CD8-positive, alpha-beta T cell (primary cell): ENCODE measurements at places on chromosomes 2 and 18.

GRCh38 chr2:239544918-239545465 lies 144.2 kb upstream of the HDAC4 start:
- DNase-seq: peak; percentile 33

DNA sequence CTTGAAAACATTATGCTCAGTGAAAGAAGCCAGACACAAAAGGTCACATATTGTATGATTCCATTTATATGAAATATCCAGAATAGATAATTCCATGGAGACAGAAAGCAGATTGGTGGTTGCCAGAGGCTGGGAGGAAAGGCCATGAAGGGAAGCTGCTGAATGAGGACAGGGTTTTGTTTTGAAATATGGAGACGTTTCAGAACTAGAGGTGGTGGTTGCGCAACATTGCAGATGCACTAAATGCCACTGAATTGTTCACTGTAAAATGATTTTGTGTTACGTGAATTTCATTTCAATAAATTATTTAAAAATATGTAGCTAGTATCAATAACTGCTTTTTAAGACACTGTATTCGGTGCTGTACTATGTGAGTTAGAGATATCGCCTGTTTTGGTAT lies 101.7 kb upstream of the ZNF236 start:
- DNase-seq: no peak

DNA sequence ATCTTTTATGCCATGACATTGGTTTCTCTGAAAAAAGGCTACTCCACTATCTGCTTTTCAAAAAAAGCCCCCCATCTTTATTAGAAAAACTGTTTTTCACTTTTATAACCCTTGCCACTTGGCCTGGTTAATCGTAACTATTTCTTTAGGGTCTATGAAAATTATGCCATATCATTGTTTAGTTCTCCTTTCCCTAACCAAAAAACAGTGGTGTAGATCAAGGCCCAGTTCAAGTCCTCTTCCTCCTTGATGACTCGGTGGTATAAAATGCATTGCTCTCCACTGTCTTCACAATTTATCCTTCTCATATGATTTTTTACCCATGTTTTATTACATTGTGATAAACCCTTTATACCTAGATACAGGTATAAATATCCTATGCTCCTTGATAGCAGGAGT lies 205.5 kb downstream of the ZNF521 start:
- DNase-seq: no peak

GRCh38 chr2:101367508-101367907 lies 19.8 kb downstream of the CREG2 start:
- no peak for DNase-seq

DNA sequence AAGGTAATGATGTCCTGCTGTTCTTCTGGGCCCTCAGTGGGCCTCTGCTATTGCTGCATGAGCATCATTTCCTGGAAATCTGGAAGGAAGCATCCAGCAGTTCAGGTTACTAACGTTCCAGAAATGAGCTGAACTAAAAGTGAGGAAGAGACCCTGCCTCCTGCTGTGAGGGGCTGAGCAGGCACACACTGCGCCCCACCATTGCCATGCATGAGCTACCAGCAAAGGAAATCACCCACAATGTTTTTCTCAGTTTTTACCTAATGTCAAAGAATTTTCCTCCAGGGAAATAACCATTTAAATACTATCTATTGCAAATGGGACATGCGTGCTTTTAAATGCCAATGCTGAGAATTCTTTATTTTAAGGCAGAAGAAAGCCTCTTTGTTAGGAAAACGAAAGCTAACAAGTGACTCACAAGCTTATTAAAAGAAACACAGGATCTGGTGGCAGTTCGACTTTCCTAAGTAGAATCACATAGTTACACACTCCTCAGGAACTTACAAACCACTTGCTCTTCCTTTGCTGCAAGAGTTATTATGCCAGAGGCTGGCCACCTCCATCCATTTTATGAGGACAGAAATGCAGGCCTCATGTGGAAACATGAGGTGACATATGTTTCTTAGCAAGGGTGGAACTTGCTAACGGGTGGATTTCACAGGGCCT lies 152.6 kb upstream of the TTC39C start:
- DNase-seq: no peak

GRCh38 chr2:3600256-3600855 lies 5.4 kb downstream of the COLEC11 start:
- DNase-seq: peak; percentile 29

DNA sequence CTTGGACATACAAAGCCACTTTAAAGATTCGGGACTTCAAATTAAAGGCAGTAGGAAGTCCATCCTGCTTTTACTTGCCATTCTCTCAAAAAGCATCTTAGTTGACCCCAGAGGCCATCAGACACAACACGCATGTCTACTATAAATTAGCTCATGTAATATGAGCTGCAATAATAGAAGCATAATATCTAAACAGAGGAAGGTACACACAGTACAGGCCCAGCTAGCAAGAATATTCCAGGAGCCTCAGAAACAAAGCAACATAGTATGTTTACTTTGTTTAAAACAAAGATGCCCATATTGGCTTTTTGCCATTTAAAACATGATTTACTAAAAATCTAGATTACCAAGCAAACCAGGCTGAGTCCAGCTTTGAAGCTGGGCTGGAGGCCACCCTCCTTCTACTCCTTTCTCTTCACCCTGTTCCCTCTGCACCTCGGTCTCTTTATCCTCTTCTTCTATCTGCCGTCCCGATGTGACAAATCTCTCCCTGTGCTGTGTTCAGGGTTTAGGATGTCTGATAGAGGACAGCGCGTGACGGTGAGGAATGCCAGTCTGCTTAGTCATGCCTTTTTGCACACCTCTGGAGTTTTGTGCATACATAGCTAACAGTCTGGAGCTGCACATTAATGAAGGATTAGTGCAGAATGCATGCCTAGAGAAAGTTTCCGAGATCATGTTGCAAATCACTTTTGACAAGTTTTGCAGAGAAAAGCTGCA lies 28.2 kb downstream of the DTNA start:
- no peak for DNase-seq

- no peak for DNase-seq
Measured at GRCh38 chr2:64459575-64459974, 5.6 kb downstream of the LGALSL start.

DNA sequence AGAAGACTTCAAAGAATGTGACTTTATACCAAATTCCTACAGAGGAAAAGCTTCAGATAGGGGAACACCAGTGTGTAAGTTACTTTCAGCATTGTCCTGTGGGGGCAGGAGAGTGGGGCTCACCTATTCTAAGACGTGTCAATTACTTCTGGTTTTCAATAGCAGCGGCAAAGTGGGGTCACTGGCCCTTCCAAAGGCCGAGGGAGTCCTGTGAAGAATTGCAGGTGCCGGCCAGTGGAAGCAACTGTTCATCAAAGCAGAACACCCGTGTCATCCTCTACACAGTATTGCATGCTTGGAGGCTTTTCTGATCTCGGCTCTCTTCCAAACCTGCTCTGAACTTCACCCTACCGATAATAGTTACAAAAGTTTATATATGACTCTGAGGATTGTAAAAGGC lies 1176.5 kb upstream of the TMEFF2 start:
- DNase-seq: no peak

DNA sequence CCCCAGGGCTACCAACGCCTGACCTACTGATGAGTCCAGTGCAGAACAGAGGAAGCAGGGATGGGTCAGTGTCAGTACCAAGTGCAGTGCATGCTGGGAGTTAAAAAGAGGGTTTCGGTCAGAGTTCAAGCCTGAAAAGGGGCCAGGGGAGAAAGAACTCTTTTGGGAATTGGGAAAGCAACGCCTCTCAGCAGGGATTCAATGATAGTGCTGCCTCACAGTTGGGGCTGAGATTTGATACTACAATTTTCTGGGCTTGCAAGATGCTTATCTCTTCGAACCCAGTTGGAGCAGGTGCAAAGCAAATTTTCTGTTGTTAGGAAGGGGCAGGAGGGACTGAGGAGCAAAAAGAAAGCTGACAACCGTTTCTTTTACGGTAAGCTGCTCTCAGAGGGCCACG lies 82.6 kb downstream of the CERKL start:
- no peak for DNase-seq

GRCh38 chr18:48884771-48885170 lies 66.0 kb downstream of the SMAD7 start:
- no peak for DNase-seq

DNA sequence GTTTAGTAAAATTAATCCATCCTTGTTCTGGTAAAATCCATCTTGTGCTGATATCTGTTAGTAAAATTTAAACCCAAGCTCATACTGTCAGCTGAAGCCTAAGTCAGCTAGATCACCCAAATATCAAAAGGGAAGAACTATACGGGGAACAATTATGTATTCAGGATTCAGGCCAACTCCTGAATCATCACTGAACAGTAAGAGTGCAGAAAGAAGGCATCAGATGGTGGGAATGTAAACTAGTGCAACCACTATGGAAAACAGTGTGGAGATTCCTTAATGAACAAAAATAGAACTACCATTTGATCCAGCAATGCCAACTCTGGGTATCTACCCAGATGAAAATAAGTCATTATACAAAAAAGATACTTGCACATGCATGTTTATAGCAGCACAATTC lies 81.8 kb downstream of the RAPGEF4 start:
- no peak for DNase-seq

DNA sequence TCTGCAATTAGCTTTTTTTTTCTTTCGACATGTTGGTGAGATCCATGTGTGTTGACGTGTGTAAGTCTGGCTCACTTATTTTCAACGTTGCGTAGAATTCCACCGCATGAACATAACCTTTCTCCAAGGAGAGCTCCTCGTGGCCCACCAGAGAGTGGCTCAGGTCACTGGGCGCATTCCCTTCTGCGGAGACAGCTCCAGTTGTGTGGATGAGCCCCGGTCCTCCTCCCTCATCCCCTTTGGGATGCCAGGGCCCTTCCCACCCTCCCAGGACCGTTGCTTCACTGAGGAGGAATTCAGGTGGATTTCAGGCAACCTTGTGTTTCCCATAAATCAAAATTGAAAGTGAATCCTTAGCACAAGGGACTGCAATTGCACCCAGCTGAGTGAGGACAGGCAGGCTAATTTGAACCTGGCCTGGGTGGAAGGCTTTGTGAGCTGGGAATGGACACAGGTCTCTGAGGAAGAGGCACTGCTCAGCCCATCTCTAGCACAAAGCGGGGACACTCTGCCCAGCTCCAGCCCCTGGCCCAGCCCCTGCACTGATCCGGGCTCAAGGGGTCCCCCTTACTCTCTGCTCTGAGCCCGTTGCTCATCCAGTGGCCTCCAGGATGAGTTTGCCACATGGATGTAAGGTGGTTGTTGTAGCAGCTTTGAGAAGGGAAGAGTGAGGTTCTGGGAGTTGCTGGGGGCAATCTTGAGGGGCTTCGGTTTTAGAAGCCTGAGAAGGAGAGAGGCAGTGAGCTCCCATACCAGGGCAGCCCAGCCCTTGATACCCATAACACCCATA lies 57.8 kb upstream of the HAAO start:
- no peak for DNase-seq

DNA sequence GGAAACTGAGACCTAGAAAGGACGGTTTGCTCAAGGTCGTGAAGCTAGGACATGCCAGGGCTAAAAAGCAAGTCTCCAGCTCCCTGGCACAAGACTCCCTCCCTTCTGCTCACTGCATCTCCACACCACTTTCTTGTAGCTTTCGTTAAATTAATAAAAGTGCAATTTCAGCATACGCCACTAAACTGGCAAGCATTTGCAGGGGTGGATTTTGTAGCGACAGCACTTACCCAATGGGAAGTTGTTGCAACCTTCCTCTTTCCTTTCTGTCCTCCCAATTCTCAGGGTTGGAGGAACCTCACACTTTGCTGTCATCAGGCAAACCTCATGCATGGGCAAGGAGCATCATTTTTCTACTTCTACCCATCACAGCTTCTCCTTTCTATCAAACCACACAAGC lies 7.4 kb upstream of the RHOB start:
- DNase-seq: peak; percentile 29

GRCh38 chr18:22378672-22379282 lies 38.9 kb downstream of the CTAGE1 start:
- DNase-seq: peak; percentile 4

DNA sequence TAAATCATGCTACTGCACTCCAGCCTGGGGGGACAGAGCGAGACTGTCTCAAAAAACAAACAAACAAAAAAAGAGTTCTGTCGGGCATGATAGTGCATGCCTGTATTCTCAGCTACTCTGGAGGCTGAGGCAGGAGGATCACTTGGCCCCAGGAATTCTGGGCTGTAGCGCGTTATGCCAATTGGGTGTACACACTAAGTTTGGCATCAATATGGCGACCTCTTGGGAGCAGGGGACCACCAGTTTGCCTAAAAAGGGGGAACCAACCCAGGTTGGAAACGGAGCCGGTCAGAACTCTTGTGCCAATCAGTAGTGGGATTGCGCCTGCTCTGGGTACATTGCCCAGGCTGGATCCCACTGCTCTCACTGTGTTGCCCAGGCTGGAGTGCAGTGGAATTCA lies 49.7 kb downstream of the SDC1 start:
- DNase-seq: no peak

GRCh38 chr2:75007061-75007460 lies 48.6 kb downstream of the POLE4 start:
- no peak for DNase-seq

DNA sequence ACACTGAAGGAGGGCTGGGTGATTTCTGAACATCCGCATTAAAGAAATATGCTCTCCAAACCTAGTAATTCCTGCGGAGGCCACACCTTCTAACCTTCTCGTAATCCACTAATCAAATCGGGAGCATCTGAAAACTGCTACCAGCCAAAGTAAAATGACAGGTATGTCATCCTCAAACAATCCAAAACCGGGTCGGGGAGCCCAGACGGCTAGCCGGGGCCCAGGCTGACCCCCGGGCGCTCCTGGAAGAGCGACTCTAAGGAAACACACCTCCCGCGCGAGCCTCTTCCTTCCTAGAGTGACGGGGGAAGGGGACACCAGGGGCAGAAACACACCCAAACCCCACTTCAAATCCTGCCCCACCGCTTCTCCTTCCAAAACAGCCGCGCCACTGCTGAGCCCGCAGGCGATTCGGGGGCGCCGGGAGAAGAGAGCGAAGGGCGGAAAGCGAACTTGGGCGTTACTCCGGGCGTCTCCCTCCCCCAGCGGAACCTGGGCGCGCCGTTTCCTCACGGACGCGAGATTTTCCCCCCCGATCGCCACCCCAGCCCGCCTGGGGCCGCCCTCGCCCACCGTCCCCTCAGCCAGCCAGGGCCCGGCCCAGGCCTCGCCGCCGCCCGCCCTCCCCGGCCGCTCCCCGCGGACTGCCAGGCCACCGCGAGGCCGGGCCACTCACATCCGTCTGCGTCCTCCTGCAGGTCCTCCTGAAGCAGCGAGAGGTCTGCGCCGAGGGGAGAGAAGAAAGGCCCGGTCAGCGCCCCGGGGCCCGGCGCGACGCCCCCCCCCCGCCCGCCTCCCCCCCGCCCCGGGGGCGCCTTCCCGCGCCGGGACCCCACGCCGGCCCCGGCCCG lies 584 bp downstream of the PPP4R1 start:
- peak; percentile 64 for DNase-seq

DNA sequence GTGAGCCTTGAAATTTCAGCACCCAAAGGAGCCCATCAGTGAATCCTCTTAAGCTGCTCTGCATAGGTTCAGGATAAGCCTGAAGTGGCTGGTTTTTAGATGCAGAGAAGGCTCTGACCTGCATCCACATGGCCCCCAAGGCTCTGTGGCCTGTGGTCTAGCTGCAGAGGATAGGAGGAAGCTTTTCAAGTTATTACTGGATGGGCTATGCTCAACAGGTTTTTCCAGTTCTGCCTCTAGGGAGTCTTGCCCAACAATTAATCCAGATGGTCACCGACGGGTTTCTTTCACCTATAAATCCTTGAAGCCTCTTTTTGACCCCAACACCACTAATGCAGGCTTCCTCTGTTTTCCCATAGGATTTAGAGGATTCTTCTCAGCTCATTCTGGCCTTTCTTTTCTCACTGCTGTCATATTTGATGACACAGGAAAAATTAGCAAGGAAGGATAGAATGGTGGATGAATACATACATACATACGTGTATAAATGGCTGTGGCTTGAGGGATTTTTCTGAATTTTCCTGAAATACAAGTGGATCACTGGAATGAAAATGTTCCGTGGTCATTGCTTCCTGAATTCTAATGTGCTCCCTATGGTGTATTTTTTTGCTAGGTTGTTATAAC lies 52.2 kb upstream of the BCL2L11 start:
- DNase-seq: no peak
